ENCODE measurements at places on chromosomes 2 and 18.

DNA sequence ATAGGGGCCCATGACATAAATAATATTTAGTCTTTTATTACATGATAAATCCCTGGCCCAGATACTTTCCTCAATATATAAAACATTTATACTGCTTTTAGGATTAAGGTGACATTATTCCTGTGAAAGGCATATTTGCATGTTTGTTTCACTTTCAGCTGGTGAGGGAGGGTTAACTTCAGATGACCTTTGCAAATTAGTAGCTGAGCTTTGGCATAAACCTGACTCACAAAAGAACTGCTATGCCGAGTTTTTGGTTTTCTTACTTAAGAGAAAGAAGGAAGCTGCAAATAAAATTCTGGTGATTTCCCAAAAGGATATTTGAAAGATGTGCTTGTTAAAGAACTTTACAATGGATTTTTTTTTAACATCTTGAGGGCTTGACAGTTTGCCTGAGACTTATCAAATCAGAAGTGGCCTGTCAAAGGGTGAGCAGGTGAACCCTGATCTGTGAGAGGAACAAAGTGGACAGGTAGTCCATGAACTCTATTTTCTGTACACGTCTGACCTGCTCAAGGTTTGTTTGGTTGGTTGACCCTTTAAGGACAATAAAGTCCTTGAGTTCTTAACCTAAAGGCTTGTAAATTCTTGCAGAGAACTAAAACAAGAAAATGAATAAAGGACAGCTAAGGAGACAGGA lies 93.5 kb downstream of the FAM124B start:
- DNase-seq: no peak

DNA sequence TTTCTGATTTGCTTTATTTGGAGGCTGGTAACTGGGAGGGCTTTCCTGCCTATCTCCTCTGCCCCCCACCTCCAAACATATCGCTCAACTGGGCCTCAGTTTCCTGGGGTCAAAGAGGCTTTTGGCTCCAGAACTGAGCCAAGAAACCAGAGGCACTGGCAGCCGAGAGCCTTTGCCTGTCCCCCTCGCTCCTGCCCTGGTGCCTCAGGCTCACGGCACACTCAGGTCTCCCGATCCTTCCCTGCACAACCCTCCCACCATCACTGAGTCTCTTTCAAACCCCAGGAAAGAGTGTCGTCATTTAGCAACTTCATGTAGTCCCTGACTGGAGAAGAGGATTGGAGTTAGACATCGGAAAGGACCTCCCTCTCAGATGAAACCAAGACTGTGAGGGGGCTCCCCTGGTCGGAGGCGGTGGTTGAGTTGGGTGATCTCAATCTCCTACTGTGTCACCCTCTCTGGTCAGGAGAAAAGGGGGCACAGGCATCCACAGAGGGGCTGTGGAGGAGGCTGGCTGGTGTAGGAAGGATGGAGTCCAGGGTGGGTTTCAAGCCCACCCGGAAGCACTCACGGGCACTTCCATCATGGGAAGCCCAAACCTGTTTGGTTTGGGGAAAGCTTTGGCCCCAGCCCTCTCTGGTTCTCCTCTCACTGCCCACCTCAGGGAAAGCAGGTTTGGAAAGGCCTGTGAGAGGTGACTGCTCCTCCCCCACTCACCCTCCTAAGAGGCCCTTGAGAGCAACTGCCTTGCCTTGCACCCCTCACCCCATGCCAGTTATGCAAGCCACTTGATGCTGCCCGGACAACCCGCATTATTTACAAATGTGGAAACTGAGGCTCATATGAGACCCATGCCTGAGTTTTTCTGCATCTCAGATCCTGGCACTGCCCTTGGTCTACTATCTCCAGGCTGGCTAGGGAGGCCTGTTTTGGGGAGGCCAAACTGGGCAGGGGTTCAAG lies 62.3 kb downstream of the TNS1 start:
- DNase-seq: no peak

- no peak for DNase-seq
Observed at GRCh38 chr2:102051692-102052277, 60.0 kb downstream of the IL1R2 start.

GRCh38 chr18:23131693-23132319 lies 3.5 kb upstream of the CABLES1 start:
- peak; percentile 36 for DNase-seq

GRCh38 chr2:230890646-230891045 lies 25.9 kb downstream of the ITM2C start:
- no peak for DNase-seq

DNA sequence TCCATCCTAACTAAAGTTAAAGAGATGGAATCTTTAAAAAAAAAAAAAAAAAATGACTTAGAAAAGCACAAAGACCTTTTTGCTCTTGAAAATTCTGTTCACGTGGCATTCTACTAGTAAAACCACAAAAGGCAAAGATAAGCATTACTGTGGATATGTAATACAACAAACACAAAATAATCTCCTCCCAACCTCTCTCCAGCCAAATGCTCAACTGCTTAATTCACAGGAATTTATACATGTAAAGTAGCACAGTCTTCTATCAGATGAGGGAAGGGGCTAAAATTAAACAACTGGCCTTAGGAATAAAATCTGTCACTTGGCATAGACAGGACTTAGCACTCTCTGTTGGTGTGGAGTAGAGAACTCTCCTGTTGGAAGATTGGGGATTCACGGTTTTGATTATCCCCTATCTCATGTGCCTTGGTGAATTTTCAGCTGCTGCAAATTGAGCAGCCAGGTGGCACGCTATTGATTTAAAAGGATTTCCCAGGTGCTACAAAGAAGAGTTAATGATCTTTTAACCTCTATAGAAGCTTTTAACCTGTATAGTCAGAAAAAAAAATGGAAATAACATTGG lies 57.4 kb downstream of the ATIC start:
- DNase-seq: no peak

DNA sequence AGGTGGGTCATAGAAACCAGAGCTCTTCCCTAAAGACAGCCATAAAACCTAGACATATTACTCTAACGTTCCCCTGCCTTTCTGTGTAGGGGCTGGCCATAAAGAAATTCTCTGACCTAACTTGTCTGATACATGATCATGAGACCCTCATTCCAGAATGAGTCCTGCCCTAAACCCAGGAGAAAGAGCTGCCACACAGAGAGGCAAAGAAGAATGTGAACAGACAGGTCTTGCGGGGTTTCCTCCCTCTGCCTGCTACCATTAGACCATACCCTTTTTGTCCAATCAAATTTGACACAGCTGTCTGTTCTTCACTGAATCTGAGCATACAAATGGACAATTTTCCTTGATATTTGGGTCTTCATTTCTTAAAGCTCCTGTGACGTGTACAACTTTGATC lies 198.8 kb upstream of the LHCGR start:
- no peak for DNase-seq

DNA sequence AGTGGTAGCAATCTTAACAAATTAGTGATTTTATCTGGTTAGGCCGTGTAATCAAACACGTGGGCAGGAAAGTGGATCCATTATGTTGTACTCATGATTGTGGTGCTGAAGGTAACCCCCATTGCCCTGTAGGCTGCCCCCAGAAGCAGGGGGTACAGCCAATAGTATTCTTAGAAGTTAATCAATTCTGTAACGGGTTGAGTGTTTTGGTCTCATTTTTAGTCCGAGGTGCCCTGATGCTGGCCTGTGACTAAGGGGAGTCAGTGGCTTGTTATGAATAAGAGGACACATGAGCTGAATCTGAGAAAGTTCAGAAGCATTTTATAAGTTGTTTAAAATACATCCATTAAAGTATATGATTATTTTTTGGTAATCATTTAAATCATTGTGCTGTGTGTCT lies 8.6 kb downstream of the EPAS1 start:
- peak; percentile 29 for DNase-seq

DNA sequence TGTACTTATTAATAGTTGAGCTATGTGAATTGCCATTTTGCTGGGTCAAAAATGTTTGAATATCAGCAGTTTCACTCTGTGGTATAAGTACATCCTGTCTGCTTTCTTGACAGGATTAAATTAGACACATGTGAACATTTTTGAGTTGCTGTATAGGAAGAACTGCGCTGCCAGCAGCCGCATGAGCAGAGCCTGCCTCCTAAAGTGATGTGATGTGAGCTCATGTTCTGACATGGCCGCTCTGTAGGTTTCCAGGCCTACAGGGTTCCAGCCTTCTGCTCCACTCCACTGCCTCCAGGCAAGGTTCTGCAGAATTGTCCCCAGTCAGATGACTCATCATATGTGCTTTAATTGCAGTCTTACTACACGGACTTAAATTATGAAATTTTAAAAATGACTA lies 119.7 kb upstream of the NFATC1 start:
- peak; percentile 9 for DNase-seq

DNA sequence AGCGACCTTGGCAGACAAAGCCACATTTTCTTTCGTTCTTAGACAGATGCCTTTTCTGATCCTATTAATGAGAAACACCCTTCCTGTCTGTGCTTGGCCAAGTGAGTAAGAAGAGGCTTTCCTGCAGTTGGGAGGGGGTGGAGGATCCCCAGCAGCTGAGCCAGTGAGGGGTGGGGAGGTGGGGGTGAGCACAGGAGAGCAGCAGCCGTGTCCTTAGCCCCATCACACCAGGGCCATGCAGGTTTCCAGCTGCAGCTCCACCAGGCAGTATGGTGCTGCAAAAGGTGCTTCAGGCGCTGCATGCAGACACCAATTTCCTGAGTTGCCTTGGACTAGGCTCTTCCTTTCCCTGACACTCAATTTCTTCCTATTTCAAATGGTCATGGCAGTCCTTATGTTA lies 123.3 kb upstream of the SIX2 start:
- DNase-seq: no peak

GRCh38 chr18:31042406-31043181 lies at the start of gene DSC3:
TSS of gene DSC3 (minus strand) at chr18:31042742. CDS start at chr18:31042660, 82 bp downstream.
- DNase-seq: no peak

DNA sequence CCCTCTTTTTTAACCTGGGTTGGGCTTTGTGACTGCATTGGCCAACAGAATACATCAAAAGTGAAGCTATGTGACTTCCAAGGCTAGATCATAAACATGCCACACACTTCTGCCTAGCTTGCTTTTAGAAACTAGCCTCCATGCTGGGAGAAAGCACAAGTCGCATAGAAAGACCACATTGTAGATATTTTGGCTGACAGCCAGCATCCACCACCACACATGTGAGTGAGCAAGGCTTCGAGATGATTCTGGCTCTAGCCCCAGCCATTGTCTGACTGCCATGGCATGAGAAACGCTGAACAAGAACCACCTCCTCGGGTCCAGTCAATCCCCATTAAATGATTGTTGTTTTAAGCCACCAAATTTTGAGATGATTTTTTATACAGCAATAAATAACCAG lies 66.8 kb upstream of the STPG4 start:
- DNase-seq: no peak

DNA sequence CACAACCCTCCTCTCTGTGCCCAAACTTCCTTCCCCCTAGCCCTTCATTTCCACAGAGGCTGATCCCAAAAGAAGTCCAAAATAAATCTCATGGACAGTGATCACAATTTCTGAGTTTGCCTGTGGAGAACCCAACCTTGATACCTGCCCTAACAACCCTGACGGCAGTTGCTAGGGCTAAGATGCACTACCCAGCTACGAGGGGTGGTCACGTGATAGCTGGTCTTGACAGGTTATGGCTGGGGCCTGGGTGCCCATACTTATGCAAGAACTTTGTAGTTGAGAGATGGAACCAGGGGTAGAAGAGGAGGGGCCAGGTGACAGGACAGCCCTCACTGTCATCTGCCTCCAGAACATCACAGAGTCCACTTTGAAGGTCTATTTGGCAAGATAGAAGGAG lies 147.9 kb downstream of the AKAIN1 start:
- no peak for DNase-seq

GRCh38 chr2:234334756-234335155 lies 162.1 kb downstream of the ARL4C start:
- DNase-seq: no peak

GRCh38 chr2:23487735-23488492 lies 102.9 kb downstream of the KLHL29 start:
- peak; percentile 19 for DNase-seq

DNA sequence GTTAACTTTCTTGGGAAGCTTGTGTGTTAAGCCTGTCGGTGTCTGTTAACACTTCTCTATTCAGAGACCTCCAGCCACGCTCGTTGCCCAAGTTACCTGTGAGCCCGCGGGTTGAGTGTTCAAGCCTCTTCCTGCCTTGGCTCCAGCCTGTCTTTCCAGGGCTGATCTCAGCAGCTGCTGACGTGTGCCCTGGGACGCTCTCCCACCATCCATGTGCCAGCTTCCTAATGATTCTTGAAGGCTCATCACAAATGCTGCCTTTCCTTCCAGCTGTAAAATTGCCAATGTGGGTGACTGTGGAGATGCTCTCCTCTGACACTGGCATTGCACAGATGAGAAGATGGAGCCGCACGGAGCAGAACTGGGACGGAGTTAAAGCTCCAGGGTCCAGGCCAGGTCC lies 6.1 kb downstream of the RNF144A start:
- DNase-seq: no peak

DNA sequence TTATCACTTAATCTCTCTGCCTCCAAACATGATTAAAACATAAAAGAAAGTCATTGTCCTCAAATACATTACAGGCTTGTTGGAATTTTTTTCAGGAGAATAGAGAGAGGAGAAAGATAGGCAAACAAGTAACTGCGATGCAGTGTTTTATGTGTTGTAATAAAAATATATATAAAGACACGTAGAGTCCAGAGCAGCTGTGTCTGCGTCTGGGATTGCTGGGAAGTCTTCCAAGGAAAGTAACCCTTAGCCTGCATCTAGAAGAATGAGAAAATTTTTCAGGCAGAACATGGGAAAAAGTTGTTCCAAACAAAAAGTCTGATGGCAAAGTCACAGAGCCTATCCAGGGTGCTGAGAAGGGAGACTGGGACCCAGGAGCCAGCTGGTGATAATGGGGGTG lies 91.8 kb upstream of the ST6GAL2 start:
- DNase-seq: no peak

DNA sequence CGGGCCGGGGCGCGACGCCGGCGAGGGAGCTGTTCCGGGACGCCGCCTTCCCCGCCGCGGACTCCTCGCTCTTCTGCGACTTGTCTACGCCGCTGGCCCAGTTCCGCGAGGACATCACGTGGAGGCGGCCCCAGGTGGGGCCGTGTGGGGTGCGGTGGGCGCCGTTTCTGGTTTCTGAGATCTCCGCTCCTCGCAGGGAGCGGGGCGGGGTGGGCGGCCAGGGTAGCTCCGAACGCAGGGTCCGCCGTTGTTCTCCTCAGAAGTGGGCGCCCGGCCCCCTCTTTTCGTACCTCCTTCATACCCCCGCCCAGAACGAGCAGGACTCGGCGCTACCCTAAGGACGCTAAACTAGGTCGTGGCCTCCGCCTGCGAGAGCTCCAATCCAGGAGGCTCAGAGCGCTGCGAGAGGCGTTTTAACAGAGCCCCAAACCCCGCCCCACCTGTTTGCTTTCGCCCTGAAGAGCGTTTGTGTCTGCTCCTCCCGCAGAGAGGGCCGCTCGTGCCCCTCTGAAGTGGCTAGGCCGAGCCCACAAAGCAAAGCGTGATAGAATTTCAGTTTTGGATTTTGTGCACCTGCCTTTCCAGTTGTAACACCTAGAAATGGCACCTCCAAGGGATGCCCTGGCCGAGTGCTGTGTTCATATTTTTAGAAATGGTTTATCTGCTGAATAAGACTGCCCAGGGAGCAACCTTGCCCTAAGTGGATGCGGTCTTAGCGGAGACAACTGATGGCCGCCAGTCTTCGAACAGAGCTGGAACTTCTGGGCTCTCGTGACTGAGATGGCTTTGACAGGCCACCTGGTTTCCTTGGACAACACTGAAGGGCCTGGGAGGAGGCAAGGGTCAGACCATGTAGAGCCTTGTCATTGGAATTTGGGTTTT lies 626 bp downstream of the CAPN10 start:
- DNase-seq: peak; percentile 54
